Dermis blood vessel endothelial cell (primary cell): ENCODE measurements at places on chromosomes 6 and 20. TPM values are rescaled to one million over a fixed set of nuclear protein-coding genes. Genes with fewer than 3 reads are reported as not detected.

GRCh38 chr20:34475979-34476736 lies 40.1 kb upstream of the DYNLRB1 start:
- DNase-seq, result peak; percentile 52

- peak; percentile 82 for DNase-seq
These were observed 61.9 kb upstream of the TAGAP start for GRCh38 chr6:159106627-159107241.

Gene BACH2
- 1.2 and 1.3 TPM in 2 replicates for total RNA-seq

Gene CAGE1
- under 0.01 TPM in 1 of 2 replicates, not detected in the other for total RNA-seq

- DNase-seq, result no peak
These were observed 10.5 kb downstream of the TNFAIP3 start for GRCh38 chr6:137877606-137878005.

GRCh38 chr6:46772762-46773161 lies 20.4 kb upstream of the MEP1A start:
- no peak for DNase-seq

Gene RIPOR3
- 0.68 TPM in 1 of 2 replicates, not detected in the other for total RNA-seq

DNA sequence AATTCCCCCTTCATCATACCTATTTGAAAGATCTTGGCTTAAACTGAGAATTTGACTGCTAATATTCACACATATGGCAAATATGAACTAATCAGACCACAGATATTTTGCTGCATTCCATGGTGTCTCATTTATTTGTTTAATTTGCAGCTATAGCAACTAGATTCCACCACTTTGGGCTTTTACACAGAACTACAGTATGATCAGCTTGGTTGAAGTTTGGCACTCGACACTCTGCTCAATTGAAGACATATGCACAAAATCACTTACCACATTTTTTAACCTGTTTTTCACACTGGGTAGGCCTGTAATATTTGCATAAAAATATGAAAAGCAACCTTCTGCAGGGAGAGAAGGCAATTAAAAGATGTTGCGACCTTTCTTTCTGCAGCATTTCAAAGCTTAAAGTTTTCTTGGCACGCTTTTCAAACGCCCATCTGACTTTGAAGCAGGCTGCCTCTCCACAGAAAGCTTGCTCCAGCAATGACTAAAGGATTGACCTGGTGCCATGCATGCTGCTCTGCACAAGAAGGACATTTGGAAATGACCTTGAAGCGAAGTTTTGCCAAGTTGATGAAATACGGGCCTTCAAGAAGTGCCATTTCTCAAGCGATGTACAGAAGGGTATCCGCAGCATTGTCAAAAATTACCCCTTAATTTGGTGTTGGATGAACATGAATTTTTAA lies 126.7 kb downstream of the AIG1 start:
- DNase-seq, result no peak

Gene GPSM3
- total RNA-seq, result 3.1 and 8.7 TPM in 2 replicates

DNA sequence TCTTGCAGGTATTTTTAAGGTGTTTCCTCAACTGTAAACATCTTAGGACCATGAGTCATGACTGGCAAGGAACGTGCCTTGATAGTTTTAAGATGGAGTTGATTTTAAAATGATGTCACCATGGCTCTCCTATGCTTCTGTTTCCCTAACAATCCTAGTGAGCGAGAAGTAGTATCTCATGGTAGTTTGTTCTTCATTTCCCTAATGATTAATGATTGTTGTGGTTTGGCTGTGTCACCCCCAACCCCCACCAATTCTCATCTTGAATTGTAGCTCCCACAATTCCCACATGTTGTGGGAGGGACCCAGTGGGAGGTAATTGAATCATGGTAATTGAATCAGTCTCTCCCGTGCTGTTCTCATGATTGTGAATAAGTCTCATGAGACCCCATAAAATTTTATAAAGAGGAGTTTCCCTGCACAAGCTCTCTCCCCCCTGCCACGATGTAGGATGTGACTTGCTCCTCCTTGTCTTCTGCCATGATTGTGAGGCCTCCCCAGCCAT lies 16.8 kb upstream of the BNIP5 start:
- DNase-seq, result peak; percentile 48

GRCh38 chr6:14986370-14986769 lies 259.5 kb upstream of the JARID2 start:
- DNase-seq, result no peak

Gene TCF21
- total RNA-seq, result not detected in 2 replicates

Gene SALL4
- under 0.01 and 0.14 TPM in 2 replicates for total RNA-seq

DNA sequence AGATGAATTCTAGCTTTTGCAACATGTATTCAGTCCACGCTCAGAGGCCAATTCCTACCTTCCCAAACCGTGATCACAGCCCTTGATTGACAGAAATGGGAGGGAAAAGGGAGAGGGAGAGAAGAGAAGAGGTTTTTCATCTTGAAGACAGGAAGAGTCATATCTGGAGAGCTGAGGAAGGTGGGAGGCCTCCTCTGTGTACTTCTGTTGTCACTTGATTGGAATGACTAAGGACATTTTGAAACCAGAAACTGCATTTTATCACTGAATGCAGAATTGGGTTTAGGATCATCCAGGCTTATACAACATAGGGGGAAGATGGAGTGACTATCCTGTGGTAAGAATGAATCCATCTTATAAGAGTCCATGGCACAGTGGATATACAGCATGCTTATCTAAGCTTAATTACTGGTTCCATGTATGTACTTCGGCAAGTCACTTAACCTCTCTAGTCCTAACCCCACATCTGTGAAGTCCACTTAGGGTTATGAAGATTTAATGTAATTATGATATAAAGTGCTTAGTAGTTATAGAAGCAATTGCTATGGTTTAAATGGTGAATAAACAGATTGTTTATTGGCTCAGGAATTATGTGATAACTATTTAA lies 144.0 kb downstream of the BCKDHB start:
- no peak for DNase-seq

GRCh38 chr6:35215665-35216411 lies 2.1 kb downstream of the SCUBE3 start:
- DNase-seq, result no peak

Gene DEFB124
- total RNA-seq, result not detected in 2 replicates

GRCh38 chr6:121584586-121585369 lies 149.3 kb downstream of the GJA1 start:
- DNase-seq, result peak; percentile 22

GRCh38 chr6:128512296-128512695 lies 8.1 kb downstream of the PTPRK start:
- DNase-seq, result no peak

- DNase-seq, result no peak
These were observed 106.5 kb downstream of the THEMIS start for GRCh38 chr6:127794405-127794804.

DNA sequence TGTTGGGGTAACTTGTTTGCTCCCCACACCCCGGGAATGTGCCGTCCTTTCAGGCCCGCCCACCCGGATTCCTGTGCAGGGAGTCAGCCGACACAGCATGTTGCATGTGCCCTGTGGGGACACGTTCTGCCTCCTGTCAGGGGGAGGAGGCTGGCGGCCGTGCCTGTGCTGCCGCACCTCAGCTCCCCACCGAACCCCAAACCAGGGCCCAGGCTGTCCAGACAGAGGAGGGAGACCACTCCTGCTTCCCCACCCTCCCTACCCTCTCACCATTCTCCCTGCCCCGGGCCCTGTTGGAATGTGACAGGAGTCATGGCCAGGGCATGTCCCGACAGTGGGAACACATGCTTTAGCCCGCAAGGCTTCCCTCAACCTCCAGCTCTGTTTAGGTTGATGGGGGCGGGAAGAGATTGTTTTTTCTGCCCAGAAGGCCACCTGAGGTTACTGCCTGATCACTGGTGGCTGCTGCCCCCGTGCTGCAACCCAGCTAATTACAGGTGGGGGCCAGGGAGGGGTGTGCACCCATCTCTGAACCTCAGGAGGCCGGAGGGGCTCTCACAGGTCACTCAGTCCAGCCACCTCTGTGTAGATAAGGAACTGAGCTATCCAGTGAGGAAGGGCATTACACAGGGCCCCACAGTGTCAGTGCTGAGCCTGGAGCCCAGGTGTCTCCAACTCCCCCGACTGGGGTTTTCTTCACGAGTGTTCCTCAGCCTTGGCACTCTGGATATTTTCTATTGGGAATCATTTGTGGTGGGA lies 13.6 kb downstream of the LRRC73 start:
- peak; percentile 65 for DNase-seq

Gene SENP6
- total RNA-seq, result 76.6 and 80.3 TPM in 2 replicates

DNA sequence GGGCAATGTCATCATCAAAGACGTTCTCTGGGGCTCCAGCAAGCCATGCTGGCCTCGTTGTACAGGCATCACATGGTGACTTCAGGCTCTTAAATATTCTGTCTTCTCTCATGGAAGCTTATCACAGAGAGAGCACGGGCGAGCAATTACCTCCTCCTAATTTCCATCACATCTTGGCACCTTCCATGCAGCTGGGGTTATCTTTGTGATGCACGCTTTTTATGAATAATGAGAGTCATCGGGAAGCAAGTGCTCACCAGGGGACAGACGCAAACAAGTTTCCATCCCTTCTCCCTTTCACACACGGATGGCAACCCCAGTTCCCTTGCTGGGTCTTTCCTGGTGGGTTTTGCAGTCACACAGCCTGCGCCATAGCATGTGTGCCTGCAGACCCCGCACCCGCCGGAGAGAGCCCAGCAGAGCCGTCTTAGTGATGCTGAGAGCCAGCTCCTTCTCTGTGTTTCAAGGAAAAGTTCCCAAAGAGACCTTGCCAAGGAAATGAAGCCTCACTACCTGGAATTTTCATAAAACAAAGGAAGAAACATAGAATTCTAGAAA lies 116.3 kb upstream of the AFDN start:
- no peak for DNase-seq

- DNase-seq, result no peak
These were observed 1.0 kb downstream of the COL20A1 start for GRCh38 chr20:63293871-63294535.

Gene THBD
- 33.4 and 34.0 TPM in 2 replicates for total RNA-seq

DNA sequence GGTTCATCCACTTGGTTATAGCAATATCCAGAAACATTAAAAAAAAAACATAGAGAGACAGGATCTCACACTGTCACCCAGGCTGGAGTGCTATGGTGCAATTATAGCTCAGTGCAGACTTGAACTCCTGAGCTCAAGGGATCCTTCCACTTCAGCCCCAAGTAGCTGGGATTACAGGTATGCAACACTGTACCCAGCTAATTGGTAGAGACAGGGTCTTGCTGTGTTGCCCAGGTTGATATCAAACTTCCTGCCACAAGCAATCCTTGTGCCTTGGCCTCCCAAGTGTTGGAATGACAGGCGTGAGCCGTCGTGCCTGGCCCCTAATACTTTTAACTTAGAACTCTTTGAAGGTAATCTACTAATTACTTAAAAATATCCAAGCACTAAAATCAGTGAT lies 818 bp upstream of the SLC17A1 start:
- DNase-seq, result no peak

- peak; percentile 28 for DNase-seq
These were observed 570 bp upstream of the FANCE start for GRCh38 chr6:35451354-35452182.

DNA sequence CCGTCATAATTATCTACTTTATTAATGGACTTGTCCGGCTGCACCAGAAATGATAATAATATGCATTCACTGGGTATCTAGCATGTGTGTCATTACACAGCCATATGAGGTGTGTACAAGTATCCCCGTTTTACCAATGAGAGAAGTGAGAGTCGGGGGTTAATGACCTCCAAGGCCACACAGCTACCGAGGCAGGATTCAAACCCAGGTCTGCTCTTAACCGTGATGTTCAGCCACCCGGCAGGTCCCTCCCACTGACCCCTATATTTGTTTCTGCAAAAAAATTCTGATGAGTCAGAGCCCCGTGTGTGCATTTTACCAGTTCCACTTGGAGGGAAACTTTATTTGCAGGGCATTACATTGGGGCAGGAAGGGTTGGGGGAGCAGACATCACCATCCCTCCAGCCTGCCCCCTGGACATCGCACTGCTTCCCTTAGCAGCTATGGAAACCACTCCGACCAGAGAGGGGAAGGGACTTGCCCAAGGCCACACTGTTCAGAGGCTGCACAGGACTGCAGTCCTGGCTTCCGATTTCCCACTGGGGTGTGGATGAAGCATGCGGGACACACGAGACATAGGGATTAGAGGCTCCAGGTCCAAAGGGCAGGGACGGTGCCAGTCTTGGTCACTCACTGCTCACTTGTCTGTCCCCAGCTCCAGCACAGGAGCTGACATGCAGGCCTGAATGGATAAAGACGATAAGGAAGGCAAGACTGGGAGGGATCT lies 10.1 kb upstream of the SRC start:
- no peak for DNase-seq

- DNase-seq, result no peak
These were observed 13.4 kb downstream of the BCAS1 start for GRCh38 chr20:54056762-54057639.

DNA sequence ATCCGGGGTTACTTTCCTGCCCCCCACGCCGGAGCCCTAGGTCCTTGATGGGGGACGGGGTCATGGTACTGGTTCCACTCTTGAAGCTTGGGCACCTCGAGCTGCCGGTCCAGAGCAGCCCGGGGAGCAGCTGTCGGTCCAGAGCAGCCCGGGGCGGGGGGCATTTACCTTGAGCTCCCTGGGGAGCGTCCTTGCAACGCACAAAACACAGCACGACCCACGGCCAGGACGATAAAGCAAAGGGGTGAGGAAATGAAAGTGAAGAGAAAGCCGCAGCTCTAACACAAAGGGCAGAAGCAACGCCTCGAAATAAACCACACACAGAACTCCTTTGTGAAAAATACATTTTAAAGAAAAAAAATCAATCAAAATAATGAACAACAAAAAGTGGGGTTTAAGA lies 39.1 kb downstream of the KCNQ2 start:
- no peak for DNase-seq

DNA sequence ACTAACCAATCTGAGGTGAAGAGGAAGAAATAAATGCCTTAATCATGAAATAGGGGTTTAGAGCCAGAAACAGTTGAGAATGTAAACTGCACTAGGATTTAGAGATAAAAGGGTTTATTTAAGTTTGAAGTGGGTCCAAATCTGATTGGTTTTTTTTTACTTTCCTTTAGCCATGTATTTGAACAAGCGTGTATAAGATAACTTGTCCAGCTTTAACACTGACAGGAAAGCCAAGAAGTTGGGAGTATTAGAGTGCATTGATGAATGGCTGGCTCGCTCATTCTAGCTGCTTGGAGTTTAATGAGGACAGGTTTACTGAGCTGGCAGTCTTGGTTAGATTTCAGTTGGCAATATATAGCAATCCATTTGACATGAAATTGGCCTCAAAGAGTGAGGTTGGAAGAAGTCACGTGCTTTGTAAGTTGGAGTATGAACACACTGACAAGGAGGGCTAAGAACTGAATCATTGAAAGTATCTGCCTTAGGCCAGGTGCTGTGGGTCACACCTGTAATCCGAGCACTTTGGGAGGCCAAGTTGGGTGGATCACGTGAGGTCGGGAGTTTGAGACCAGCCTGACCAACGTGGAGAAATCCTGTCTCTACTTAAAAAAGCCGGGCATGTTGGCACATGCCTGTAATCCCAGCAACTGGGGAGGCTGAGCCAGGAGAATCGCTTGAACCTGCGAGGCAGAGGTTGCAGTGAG lies 13.7 kb downstream of the SRSF3 start:
- no peak for DNase-seq

Gene NAA20
- total RNA-seq, result 34.3 and 35.4 TPM in 2 replicates

DNA sequence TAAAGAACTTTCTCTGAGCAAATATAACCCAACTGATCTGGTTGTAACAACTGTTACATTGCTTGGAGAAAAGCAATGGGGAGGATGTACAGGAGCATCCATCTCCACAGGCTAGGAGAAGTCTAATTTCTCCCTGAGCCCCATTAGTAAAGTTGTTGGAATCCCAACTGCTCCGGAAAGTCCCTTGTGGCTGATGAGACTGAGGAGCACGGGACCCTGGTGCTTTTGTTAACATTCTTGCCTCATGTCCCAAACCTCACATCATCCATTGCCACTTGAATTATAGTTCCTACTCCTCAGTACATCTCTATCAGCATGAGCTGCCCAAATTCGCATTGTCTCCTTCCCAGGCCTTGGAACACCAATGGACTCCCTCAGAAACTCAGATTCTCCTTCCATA lies 260.6 kb upstream of the BMP2 start:
- no peak for DNase-seq

Gene ITPA
- 33.6 and 36.6 TPM in 2 replicates for total RNA-seq
